Endodermal cell (in vitro differentiated cells): ENCODE measurements at places on chromosomes 7 and 10. TPM values are rescaled to one million over a fixed set of nuclear protein-coding genes. Genes with fewer than 3 reads are reported as not detected.

DNA sequence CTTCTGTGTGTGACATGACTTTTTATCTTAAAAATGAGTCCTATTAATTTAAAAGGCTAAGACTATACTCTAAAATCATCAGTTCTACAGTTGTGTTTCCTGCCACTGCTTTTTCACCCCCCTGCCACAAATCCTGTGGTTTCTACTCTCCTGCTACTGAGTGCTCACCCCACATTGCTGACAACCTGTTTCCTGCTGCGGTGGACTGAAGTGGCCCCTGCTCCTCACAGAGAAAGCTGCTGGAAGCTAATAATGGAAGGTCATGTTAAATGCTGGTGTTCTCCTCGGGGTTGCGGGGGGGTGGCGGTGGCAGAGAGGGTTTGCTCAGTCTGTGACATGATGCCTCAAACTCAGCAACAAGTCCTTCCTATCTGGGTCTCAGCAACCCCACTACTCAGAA lies 113.2 kb upstream of the INHBA start:
- DNase-seq = no peak

DNA sequence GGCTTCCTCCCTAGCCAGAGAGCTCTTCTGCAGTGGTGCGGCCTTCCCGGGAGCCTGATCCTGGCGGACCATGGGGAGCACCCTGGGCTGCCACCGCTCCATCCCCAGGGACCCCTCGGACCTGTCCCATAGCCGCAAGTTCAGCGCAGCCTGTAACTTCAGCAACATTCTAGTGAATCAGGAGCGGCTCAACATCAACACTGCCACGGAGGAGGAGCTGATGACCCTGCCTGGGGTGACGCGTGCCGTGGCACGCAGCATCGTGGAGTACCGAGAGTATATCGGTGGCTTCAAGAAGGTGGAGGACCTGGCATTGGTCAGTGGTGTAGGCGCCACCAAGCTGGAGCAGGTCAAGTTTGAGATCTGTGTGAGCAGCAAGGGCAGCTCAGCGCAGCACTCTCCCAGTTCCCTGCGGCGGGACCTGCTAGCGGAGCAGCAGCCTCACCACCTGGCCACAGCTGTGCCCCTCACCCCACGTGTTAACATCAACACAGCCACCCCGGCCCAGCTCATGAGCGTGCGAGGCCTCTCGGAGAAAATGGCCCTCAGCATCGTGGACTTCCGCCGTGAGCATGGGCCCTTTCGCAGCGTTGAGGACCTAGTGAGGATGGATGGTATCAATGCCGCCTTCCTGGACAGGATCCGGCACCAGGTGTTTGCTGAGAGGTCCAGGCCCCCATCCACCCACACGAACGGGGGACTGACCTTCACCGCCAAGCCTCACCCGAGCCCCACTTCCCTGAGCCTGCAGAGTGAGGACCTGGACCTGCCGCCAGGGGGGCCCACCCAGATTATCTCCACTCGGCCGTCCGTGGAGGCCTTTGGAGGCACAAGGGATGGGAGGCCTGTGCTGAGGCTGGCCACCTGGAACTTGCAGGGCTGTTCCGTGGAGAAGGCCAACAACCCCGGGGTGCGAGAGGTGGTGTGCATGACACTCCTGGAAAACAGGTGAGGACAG lies 1.5 kb downstream of the EEPD1 start:
- peak; percentile 55 for DNase-seq

The RPP38 gene
- 23.4 and 23.6 TPM in 2 replicates for total RNA-seq

The SFTPD gene
- 0.29 and 0.42 TPM in 2 replicates for total RNA-seq
